ENCODE measurements at places on chromosomes 4 and X.

- DNase-seq, result no peak
Measured at GRCh38 chr4:55030589-55030988, 94.8 kb downstream of the KDR start.

DNA sequence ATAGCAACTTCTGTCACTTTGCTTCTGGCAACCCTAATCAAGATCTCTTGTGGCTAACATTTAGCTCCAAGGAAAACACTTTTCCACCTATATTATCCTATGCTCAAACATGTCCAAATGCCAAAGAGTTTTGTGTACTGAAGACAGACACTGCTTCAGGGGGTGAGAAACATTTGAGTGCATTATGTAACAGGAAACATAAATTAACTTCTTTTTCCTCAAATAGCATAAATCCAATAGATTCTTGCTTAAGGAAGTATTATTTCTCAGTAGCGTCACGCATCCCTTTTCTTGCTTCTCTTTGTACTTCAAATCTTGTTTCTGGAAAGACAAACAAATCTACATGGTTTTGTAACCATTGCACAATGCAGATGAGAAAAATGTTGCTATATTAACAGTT lies 839.1 kb downstream of the GLUD2 start:
- no peak for DNase-seq

- peak; percentile 53 for DNase-seq
Measured at GRCh38 chr4:127400731-127401346, 231.9 kb upstream of the INTU start.

GRCh38 chr4:65668201-65669089 lies 1.8 kb downstream of the EPHA5 start:
- no peak for DNase-seq

GRCh38 chr4:17480210-17480927 lies 31.5 kb downstream of the QDPR start:
- no peak for DNase-seq

Measured in activated CD4-positive, alpha-beta T cell treated with anti-CD3 and anti-CD28 coated beads, Interleukin-2, amount 50 U/mL, for 48 hours (primary cell).